ENCODE measurements at places on chromosomes 16 and 17.

GRCh38 chr17:28485049-28485448 is 11.6 kb downstream of the SLC13A2 start:
- DNase-seq, result no peak

- peak; percentile 60 for DNase-seq
These were observed 23.4 kb upstream of the MPO start for GRCh38 chr17:58303971-58304749.

DNA sequence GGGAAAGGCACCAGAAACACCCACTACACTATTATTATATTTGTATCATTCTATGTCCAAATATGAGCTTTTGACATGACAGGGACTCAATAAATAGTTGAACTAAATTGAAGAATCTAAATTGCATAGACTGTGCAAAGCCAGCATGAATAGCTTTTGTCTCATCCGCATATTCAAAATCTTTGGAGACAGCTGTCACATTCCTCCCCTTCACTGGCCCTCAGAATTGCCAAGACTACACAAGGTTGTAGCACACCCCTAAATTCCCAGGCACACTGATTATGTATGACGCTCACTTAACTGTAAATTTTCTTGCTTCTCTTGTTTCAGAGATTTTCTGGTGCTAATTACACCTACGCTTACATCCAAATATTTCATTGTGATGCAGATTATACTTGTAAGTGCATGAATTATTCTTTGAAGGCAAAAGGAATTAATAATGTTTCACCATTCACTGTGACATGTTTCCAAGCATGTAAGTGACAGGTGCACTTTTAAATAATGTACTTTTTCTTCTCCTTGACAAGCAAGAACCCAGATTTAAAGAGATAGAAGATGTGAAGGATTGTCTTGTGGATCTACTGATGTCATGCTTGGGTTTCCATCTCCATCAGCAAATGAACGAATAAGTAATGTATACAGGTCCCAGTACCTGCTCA is 47.5 kb downstream of the CA10 start:
- no peak for DNase-seq

- peak; percentile 79 for DNase-seq
These were observed 647.7 kb upstream of the SOX9 start for GRCh38 chr17:71472809-71473789.

GRCh38 chr16:58814348-58814801 is 80.3 kb upstream of the GOT2 start:
- DNase-seq, result peak; percentile 68

DNA sequence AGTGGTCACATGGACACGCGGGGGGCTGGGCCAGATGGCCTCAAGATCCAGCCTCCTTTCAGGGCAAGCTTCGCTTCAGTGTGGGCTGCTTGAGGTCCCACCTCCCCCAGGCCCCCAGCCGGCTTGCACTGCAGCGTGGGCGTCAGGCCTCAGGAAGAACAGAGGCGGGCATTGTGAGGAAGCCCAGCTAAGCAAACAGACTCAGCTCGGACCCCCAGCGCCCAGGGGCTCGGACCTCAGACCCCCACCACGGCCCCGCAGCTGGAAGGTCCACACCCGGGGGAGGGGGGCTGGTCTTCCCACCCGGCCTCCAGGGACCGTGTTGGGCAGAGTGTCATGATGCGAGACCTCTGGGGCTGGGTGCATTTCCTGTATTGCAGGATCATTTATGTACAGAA is 24.7 kb upstream of the ZNF469 start:
- no peak for DNase-seq

- DNase-seq, result no peak
These were observed 201.2 kb downstream of the HS3ST3A1 start for GRCh38 chr17:13400491-13400890.

GRCh38 chr16:28820016-28820415 is 2.8 kb upstream of the ATXN2L start:
- no peak for DNase-seq

DNA sequence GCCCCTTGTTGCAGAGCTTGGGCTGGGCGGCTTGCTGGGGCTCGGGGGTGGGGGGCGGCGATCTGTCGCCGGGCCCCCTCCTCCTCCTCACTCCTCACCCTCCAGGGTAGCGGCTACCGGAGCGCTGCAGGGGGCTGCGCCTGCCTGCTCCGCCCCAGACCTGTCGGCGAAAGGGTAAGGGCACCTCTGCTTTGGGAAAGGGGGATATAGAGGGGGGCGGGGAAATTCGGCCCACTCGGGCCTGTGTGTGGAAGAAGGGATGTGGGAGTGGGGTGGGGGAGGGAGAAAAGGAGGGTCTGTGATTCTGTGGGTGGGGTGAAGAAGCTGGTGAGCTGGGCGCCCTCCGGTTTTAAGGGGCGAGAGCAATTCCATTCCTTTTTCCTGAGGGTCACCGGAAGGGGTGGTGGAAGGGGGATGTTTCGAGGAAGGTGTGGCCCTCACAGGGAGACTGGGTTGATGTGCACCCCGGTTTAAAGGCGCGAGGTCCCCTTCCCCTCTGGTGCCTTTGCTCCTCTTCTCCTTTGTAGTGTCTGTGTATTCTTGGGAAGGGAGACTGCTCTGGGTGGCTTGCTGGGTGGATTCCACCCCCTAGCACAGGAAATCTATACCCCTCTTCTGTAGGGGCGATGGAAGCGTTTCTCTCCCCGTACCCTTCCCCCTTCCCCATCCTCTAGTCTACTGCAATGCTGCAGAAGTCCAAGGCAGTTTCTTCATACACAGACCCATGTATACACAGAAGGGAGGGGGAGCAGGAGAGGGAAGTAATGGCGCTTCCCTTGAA is 878 bp downstream of the TAOK1 start:
- peak; percentile 61 for DNase-seq

DNA sequence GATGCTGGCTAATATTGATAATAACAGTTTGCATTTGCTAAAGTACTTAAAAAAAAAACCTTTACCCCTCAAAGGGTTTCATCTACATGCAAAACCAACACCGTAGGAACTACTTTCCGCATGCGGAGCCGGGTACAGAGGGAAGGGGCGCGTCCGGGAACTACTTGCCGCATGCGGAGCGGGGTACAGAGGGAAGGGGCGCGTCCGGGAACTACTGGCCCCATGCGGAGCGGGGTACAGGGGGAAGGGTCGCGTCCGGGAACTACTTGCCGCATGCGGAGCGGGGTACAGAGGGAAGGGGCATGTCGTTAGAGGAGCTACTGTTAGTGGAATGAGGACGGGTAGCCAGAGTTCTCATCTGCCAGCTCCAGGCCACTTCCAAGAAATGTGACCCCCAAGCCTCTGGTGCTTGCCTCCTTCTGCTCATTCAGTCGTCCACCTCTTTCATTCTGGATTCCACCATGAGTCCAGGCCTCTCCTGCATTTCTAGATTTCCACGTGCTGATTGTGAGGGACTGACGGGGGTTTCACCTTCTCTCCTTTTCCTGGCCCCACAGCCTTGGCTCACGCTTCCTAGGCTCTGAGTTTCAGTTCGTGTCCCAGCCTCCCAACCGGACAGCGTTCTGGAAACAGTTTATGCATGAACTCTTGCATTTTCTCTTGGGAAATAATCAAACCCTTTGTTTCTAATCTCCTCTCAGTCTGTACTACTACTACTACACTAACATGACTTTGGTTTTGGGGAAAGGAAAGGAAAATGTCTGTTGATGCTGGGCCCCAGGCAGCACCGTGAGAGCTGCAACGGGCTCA is 26.9 kb downstream of the MINK1 start:
- DNase-seq, result no peak

DNA sequence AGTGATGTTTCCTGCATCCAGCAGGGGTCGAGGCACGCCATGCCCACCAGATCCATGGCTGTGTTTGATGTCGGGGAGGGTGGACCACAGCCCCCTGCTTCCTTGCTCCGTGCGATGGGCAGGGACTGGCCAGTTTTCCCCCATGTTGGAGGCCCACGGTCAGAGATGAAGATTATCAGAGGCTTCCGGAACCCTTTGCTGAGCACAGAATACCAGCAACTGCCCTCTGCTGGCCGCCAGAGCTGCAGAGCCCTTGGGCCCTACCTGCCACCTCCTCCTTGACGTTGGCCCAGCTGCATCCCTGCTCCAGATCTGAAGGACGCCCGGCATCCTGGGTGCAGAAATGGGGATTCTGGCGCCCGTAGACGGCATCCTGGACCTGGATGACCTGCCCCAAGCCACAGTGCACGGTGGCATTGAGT is 23.7 kb upstream of the BCO1 start:
- DNase-seq, result peak; percentile 56

DNA sequence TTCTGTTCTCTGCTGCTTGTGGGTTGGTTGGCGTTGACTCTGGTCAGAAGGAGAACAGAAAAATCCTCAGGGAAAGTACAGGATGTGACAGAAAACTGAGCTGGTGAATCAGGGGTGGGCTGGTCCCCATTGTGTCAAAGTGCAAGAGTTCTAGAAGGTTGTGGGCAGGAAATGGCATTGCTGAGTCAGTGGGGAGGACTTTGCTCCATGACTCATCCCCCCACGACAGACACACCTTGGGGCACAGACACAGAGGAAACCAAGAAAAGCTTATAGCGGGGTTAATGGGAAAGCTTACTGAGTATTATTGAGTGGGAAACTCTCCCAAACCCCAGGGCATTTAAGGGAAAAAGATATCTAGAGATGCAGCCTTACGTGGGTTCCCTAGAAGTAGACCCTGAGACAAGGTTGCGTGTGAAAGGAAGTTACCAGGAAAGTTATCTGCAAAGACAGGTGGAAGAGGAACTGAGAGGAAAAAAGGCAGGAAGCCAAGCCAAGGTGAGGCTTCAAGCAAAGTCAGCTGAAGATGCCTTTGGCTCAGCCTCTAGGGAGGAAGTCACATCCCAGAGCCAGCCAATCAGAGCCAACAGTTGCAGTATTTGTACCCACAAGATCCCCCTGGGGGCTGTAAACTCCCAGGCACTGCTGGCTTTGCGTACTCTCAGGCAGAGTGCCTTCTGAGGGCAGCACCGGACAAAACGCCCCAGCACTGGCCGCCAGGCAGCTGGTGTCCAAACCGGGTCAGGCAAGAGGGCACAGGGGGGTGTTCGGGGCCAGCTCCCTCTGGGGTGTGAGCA is 86.4 kb downstream of the FOXL1 start:
- peak; percentile 96 for DNase-seq

DNA sequence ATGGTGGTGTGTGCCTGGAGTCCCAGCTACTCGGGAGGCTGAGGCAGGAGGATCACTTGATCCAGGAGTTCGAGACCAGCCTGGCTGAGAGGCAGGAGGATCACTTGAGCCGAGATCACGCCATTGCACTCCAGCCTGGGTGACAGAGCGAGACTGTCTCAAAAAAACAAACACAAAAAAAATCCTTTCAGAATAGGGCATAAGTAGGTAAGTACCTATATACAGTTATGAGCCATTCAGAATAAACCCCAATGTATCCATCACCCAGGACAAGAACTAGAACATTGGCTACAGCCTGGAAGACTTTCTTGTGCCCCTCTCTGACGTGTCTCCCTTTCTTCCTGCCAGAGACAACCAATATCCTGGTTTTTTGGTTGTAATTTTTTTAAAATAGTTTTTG is 54.3 kb downstream of the CYB5B start:
- DNase-seq, result no peak

DNA sequence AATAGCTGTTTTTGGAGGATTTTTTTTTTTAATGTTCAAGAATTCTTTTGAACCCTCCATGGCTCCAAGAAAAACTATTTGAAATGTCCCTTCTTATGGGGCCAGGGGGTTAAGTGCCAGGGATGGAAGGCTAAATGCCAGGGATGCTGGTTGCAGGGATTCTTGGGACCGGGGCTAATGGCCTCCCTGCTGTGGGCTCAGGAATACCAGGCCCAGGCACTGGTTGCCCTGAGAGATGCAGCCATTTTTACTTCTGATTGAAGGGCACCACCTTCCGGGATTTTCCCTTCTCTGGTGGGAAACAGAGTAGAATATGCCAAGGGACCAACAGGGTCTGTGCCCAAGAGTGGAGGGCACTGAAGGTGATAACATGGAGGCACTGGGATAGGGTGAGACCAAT is 10.9 kb upstream of the KAT7 start:
- no peak for DNase-seq

GRCh38 chr17:45425125-45425983 is 7.3 kb downstream of the ARHGAP27 start:
- DNase-seq, result peak; percentile 66

DNA sequence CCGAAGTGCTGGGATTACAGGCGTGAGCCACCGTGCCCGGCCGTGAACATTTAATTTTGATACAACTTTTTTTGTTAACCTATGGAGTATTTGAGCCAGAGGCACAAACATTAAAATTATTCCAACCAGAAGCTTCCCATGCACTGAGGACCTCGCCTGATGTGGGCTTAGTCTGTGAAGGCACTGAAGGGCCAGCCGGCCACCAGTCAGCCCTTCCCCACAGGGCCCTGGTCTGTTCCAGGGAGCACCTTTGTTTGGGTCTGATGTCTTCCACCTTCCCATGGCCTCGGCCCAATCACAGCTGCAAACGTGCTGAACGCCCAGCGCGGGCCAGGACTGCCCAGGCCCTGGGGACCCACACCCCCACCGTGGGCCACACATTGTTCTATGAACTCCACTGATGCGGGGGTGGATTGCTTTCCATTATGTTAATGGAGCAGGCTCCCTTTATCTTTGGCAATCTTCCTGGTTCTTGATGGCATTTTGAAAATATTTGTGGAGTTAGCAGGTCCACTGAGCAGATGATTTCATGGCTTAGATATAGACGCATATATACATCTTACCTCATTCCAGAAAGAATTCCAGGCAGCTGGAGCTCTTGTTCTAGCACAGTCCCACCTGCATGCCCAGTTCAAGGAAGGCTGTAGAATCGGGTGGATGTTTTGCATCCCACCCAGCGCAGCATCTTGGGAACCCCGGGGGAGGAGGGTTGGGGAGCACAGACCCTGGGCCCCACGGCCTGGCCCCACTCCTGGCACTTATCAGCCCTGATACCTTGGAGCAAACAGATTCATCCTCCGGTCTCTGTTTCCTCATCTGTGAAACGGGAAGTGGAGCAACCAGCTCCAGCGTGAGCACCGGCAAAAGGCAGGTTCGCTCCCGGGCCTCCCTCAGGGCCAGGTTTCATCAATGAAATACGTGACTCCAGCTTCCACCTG is 14.5 kb downstream of the SPIRE2 start:
- peak; percentile 68 for DNase-seq

Measured in GM23248 (cell line).